ENCODE measurements at places on chromosomes 6 and 20.

DNA sequence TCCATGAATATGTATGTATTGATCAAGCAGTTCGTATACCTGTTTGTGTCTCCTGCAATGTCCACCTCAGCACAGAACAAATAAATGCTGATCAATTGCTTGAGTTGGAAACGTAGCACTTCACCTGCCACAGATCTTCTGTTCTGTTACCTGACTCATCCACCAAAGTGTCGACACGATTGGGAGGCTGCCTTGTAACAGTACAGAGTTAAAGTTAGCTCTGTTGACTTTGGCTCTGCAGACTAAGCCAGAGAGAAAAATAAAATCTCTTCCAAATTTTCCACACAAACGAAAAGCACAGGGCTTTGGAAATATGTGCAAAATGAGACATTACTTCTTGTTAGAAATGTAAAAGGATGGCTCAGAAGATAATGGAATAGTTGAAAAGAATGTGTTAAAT lies 245.4 kb downstream of the NRN1 start:
- DNase-seq = no peak

DNA sequence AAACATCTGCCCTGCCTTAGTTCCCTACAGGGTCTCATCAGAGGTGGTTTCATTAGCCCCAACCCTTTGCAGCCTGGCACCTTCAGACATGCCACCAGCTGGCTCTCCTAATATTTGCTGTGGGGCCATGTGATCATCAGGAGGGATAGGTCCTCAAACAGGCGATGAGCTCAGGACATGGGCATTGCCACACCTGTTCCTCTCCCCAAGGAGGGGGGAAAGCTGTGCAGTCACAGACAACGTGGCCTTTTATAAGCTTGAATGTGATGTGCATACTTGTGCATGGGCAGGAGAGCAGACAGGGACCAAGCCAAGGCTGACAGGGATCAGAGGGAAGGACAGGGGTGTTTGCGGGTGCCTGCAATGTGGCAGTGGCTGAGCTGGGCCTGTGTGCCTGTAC lies 78.8 kb upstream of the ZNFX1 start:
- no peak for DNase-seq

DNA sequence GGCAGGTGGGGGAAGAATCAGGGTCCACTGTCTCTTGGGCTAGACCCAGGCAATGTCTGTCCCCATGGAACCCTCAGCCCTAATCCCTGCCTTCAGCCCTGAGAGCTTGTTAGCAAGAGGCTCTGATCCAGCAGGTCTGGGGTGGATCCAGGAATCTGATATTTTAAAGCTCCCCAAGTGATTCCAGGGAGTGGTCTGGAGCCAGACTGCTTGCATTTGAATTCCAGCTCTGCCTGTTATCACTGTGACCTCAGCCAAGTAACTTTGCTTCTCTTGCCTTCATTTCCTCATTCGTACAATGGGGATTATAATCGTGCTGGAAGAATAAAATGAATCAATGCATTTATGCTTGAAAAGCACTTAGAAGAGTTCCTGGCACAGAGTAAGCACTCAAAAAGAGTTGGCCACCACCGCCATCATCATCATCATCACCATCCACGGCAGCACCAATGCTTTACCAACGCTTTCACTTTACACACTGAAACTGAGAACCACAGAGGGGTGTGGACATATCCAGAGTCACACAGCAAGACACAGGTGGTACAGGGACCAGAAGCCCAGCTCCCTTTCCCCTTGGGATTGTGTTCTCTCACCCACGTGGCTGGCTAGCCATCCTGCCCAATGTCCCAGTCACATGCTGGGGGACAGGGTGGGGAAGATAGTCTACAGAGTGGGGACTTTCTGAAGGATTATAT lies 75.7 kb upstream of the RALY start:
- DNase-seq = no peak

DNA sequence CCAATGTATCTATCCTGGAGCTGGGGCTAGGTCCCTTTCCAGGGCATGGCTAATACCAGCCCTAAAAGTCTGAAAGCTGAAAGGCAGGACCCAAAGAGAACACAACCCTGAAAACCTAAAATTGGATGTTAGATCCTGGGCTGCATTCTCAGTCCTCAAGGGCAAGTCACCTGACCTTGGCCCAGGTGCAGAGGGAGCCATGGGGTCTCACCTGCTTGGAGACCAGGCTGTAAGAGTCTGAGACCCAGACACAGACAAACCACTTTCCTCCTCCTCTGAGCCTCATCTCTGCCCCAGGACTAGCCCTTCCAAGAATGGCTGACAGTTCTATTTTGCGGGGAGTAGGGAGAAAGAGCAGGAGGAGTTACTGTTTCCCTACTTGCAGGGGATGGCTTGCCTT lies 60.0 kb downstream of the EFCAB8 start:
- DNase-seq = no peak

- DNase-seq = no peak
These were observed 7.2 kb downstream of the SNX21 start for GRCh38 chr20:45840700-45841198.

Measured in left renal cortex interstitium (tissue), 4 donors.